Hematopoietic multipotent progenitor cell treated with erythropoietin and hydrocortisone succinate and interleukin-3 and kit ligand, for 15 days (in vitro differentiated cells): ENCODE measurements at places on chromosomes 7 and 10.

- peak; percentile 76 for DNase-seq
These were observed 118.2 kb downstream of the JAZF1 start for GRCh38 chr7:28062197-28062991.

GRCh38 chr10:73332379-73332778 lies 26.3 kb downstream of the CFAP70 start:
- no peak for DNase-seq

DNA sequence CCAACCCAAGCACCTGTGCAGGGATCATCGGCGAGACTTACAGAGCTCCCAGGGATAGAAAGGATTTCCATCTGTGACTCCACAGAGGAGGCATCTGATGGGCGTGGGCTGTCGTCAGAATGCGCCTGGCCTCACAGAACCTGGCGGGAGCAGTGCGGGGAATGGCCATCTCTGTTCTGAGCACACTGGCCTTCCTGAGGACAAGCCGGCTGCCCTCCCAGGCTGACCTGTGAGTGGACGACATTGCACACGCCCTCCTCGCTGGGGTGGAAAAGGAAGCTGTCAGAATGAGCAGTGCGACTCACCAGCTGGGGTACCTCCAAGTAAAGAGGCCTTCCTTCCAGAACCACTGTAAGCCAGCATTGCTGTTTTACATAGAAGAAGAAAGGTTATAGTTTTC lies 234.6 kb upstream of the PITRM1 start:
- no peak for DNase-seq

GRCh38 chr10:13140627-13141190 lies 20.6 kb upstream of the MCM10 start:
- no peak for DNase-seq

GRCh38 chr10:75405598-75406461 lies 4.3 kb upstream of the ZNF503 start:
- DNase-seq = no peak

GRCh38 chr7:22561895-22562593 lies 62.1 kb upstream of the STEAP1B start:
- DNase-seq = no peak

DNA sequence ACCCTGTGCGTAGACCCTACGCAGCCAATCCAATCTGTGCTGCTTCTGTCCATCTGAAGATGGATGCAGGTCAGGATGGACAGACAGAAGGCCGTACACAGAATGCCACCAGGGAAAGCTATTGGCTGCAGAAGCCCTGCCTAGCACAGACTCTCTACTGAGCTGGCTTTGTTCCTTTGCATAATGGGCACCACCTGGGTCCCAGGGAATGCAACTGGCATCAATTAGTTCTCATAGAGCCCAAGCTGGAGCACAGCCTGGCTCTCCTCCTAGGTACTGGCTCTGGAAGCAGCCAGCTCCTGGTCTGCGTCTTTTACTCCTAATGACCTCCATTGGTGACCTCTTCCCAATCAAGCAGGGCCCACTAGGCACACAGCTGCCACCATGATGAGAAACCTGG lies 26.8 kb upstream of the CACUL1 start:
- DNase-seq = no peak

GRCh38 chr10:88270061-88270808 lies 312.9 kb downstream of the RNLS start:
- DNase-seq = no peak

- no peak for DNase-seq
These were observed 102.9 kb downstream of the MPP7 start for GRCh38 chr10:28199941-28200340.

DNA sequence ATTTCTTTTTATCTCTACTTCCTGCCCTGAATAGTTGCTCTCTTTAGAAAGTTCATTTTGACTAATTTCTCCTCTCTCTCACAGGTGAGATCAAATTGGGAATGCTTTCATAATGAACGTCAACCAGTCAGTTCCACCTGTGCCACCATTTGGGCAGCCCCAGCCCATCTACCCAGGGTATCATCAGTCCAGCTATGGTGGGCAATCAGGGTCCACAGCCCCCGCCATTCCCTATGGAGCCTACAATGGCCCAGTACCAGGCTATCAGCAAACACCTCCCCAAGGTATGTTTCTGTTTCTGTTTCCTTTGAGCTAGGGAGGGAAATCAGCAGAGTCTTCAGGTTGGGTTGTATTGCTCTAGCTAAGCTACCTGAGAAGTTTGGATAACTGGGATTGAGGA lies 2.5 kb downstream of the SEC24C start:
- no peak for DNase-seq

DNA sequence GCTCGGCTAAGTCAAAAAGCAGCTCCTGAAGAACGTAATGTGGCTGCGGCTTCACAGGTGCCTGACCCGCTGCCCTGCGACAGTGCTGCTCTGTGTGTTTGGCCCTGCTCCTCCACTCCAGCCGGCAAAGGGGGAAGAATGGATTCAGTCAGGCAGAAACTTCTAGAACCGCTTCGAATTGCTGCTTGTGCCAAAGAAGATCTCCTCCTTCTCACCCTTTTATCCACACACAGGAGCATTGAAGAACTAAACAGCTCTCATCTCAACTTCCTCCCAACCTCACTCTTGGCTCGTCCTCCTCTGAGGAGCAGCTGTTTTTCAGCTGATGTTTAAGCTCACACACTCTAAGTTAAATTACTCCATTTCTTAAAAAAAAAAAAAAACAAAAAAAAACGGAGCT lies 651.4 kb downstream of the INHBA start:
- DNase-seq = no peak

- DNase-seq = no peak
These were observed 71.3 kb downstream of the CREB3L2 start for GRCh38 chr7:137930581-137930980.

DNA sequence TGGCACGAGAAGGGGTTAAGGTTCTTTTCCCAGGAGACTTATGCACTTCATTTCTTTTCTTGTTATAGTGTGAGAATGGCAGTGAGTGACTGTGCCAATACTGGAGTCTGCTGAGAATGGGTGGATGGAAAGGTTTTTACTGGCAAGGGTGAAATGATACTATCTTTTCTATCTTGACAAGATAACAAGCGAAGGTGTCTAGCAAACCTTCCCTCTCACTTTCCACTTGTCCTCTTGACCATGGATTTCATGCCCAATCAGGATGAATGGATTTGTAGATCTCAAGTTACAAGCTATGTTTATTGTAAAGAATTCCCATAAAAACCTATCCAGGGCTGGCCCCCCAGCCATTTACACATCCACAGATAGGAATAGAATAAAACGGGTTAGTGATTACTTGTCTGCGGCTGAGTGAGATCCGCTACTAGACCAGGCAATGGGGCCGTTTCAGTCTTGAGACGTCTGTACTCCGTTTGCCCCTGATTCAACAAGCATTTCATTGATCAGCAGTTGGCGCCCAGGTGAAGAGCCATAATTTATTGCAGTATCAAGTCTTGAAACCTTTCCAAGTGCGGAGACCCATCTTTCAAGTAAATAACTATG lies 152.6 kb downstream of the PRKCQ start:
- DNase-seq = no peak

GRCh38 chr7:118590107-118590506 lies 365.6 kb downstream of the ANKRD7 start:
- DNase-seq = no peak

DNA sequence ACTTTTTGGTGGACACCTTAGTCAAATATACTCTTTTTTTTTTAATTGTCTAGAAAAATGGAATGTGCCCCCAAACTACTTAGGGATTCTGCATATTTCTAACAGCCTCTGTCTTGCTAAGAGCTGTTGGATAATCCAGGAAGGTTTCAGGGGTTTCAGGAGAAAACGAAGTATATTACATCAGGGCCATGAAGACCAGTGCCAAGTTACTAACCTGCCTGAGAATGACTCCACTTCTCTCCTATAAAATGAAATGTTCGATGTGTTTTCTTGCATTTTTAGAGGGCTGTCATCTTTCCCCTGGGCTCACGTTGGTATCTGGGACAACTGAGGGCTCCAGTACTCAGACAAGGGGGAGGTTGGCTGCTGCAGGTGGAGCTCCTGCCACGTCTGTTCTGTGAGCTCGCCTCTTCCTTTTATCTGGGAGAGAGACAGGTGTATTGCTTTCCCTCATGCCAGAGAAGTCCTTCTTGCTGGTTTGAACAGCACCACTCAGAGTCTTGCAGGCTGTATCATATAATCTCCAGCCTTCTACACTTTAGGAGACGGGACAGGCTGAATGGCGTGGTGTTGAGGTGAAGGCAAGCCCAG lies 71.3 kb downstream of the CAMK1D start:
- DNase-seq = no peak

GRCh38 chr7:139725858-139726484 lies 51.8 kb downstream of the HIPK2 start:
- no peak for DNase-seq

DNA sequence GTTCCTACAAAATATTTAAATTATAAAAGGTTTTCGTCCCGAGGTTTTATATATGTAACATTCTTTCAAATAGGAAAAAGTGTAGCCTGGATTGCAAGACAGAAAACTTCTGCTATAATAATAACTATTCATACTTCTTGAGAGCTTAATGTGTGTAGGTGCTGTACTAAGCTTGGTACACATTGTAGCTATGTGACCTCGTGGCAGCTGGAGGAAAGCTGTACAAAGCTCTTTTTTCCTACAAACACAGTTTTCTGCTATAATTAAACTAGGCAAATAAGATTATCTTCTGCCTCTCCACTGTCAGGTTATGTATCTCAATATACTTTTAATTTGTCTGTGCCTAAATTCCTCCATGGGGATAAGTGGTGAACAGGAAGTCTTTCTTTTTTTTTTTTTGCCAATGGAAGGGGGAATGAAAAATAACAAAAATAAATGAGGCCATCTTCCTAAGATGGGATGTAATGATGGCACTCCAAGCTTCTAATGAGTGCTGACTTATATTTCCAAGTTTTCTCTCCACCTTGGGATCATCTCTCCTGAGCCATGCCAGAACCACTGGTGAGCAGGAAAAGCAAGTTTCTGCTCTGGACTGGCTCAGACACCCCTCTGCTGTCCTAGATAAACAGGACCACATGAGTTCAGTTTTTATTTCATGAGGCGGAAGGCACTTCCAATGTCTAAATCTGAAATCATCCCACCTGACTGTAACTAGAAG lies 9.9 kb downstream of the SGMS1 start:
- no peak for DNase-seq

DNA sequence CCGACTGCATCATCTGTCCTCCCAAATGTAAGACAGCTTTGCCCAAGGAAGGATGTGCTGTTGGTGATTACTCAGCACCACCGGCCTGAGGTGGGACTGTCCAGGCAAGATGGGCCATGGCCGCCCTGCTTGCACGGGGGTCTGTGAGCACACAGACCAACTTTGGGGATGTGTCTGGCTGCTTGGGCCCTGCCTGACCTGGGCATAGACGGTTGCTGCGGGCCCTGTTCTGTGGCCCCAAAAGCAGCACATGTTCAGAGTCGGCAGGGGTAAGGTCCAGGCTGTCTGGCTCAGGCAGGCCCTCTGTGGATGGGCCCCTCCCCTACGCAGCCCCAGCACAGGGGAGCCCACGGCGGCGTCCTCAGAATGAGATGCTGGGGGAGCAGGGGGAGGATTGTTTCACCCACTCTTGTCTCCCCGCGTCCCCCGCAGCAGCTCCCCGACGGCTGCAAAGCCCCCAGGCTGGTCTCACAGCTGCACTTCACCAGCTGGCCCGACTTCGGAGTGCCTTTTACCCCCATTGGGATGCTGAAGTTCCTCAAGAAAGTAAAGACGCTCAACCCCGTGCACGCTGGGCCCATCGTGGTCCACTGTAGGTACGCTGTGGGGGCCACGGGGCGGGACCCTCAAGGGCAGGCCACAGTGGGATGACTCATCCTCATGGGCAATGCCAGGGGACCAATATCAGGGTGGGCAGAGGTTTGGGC lies 58.4 kb downstream of the MKI67 start:
- no peak for DNase-seq

DNA sequence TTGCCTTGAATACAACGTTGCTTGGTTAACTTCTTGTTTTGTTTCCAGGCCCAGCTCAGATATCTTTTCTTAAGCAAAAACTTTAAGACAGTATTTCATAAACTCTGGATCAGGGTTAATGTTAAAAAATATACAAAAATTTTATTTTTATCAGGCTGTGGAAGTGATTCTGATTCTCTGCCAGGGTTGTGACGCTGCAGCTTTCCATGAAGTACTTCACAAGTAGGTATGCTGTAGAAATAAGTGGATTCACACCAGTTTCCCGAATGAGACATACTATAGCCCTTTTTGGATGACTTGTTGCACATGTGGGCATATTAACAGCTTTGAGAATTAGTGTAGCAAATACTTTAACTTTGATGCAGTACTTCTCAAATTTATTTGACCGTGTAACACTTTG lies 70.1 kb downstream of the CDK14 start:
- DNase-seq = no peak

DNA sequence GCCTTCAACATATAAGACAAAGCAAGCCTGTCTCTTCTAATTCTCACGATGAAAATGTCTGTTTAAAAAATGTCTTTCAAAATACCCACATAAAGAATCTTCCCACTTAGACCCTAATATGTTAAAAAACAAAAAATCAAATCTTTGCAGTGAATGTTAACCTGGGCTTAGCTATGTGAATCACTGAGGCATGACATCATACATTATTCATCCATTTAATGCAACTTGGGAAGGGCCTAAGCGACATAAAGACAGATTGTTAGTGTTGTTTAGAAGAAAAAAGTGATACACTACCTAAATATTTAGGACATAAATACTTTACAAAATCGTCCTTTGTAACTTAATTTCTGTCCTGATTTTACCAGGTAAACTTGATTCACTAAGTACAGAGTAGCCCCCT lies 648.5 kb upstream of the NRP1 start:
- no peak for DNase-seq

DNA sequence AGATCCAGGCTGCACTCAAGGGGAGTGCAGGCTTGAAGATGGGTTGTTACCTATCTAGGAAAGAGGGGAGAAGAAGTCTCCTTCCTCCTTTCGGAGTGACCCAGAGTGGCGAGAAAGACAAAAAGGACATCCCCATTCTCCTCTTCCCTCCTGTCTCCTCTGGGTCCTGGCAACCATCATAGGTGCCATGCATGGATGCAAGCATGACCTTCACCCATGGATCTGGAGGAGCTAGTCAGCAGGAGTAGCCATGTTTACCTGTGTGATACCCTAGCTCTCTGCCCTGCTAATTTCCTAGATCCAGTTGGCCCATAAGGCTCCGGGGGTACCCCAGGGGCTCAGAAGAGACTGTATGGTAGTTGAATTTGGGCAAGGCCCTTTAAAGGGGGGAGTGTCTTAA lies 17.2 kb upstream of the CROT start:
- no peak for DNase-seq

DNA sequence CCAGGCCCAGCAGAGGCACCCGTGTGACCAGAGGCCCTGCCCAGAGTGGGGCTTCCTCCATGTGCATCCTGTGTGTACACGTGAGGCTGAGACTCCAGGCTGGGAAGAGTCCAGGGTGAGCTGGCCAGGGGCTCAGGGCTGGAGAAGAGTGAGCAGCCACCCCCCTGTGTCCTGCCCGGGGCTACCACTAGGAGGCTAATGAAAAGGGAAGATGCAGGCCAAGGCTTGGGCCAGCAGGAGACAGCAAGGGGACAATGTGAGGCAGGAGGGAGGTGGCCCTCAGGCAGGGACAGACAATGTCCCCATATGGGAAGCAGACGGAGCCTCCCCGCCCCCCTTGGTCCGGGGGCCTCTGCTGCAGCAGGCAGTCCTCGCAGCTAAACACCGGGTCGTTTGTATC lies 102.0 kb downstream of the HIF1AN start:
- DNase-seq = no peak
